Activated CD8-positive, alpha-beta memory T cell treated with anti-CD3 and anti-CD28 coated beads for 1 hour (primary cell): ENCODE measurements at places on chromosomes 3 and 15.

DNA sequence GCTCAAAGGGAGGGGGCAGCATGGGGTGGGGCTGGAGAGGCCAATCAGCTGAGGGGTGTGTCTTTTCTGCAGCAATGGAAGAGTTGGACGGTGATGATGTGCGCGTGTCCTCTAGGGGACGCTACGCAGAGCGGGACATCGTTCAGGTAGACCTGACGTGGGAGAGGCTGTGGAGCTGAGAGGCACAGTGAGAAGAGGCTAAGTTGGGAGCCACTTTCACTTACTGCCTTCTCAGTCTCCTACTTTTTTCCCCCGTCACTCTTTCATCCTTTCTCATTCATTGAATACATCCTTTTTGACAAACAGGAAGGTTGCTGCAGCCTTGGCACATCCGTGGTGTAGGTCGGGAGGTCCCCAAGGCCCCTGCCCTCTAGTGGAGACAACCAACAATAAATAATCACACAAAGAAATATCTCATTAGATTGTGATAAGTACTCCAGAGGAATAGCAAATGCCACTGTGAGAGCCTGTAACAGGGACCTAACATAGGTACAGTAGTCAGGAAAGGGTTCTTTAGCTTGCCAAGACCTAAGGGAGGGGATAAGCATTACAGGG, 4.4 kb upstream of the BRPF1 start:
- peak; percentile 22 for DNase-seq

DNA sequence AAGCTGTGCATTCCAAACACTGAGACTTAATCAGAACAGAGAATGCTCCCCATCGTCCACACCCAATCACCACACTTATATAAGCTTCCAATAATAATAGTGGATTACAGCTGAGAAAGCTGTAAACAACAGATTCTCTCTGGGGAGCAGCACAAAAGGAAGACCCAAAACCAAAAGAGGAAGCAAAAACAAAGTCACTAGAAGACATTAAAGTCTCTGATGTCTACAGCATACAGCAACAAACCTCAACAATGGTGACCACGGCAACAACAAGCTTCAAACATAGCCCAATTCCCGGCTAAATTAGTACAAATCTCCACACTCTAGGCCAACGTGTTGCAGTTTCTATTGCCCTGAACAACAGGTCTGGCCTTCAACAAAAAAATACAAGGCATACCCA, 37.7 kb downstream of the ZDHHC23 start:
- no peak for DNase-seq

DNA sequence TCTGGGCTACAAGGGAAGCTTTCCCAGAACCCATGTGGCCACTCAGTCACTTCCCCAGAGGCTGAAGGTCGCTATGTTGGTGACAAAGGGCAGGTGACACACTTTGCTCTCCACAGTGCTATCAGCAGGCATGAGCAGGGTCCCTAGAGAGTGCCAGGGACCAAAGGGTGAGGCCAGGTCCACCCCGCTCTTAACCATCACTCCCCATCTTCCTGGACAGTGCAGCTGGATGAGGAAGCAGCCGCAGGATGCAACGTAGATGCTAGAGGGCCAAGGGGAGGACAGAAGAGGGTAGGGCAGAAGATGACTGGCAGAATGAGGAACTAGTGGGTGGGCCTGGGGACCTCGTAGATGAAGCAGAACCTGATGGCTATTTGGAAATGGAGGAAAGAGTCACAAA, 13.6 kb upstream of the LTF start:
- no peak for DNase-seq

GRCh38 chr3:188901126-188901525, 270.6 kb upstream of the TPRG1 start:
- DNase-seq, result no peak

- no peak for DNase-seq
Observed at GRCh38 chr15:69843276-69843899, 254.3 kb downstream of the TLE3 start.

DNA sequence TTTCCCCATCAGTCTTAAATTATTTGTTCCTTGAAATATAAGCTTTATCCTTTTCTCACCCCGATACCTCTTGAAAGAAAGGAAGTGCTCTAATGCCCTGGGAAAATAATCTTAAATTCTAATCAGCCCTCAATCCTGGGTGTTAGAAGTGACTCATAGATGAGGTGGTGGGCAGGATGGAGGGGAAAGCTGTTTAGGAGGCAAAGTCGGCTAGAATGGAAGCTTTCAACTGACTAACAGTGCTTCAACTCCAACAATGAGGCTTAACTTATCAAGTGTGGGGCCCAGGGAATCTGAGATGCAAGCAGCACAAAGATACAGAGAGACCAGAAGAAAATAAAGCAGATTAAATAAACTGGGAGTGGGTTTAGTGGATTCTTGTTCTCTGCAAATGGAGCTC, 175.8 kb downstream of the EPHB1 start:
- no peak for DNase-seq

- no peak for DNase-seq
Observed at GRCh38 chr3:61804782-61805181, 243.4 kb downstream of the PTPRG start.

DNA sequence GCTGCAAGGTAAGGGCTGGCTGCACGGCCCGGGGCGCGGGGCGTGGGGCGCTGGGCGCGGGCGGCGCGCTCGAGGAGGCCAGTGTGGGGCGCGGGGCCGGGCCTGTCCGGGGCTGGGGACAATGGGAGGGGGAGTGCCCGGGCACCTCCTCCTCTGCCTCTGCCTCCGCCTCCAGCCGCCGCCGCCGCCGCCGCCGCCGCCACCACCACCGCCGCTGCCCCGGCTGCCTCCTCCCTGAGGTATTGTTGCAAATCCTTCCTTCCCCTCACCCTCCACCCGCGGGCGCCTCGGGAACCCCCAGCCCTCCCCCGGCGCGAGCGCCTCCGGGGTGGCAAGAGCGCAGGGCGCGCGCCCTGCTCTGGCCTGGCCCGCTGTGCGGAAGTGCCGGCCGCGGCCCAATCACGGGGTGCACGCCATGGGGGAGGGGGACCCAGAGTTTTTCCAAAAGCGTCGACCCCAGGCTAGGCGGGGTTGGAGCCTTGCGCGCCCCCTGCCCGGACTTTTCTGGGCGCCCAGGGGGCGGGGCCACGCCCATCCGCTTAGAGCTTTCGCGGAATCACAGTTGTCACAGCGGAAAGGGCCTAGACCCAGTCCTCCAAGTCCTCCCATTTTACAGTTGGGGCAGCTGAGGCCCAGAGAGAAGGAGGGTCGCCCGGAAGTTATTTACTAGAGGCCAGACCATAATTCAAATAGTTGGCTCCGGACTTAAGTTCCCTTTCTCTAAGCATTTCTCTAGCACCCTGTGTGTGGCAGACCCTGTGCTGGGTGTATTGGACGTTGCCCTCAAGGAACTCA, at the start of gene LPP:
LPP (plus strand) TSS at position 144 of the 795 bp plus-strand sequence. CDS start 251,964 bp downstream, outside the sequence.
- peak; percentile 68 for DNase-seq

GRCh38 chr15:80918196-80918783, 71.3 kb downstream of the MESD start:
- DNase-seq, result no peak

DNA sequence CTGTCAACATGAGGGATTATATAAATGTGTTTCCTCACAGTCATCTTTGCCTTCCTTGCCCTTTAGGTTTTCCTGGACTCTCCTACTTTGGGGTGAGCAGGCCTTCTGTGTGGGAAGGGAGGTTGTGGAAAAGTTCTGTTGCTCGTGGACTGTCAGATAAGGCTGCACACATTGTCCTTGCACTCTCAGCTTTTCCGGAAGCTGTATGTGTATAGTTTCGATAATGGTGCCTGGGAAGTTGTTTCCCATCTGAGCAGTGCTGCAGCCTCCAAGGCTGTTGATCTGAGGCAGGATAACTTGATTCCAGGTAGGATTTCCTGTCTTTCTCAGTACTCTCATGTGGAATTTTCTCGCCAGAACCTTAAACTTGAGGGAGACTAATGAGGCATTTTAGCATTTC, 297.8 kb upstream of the AZI2 start:
- DNase-seq, result no peak

GRCh38 chr3:142574665-142575064, 3.9 kb downstream of the ATR start:
- no peak for DNase-seq

GRCh38 chr3:183896610-183897009, 11.9 kb upstream of the PARL start:
- no peak for DNase-seq

GRCh38 chr3:31142139-31142538, 247.7 kb upstream of the GADL1 start:
- no peak for DNase-seq

GRCh38 chr3:15754047-15754446, 43.7 kb downstream of the ANKRD28 start:
- no peak for DNase-seq

GRCh38 chr3:4808637-4809036, 170.6 kb upstream of the BHLHE40 start:
- no peak for DNase-seq

DNA sequence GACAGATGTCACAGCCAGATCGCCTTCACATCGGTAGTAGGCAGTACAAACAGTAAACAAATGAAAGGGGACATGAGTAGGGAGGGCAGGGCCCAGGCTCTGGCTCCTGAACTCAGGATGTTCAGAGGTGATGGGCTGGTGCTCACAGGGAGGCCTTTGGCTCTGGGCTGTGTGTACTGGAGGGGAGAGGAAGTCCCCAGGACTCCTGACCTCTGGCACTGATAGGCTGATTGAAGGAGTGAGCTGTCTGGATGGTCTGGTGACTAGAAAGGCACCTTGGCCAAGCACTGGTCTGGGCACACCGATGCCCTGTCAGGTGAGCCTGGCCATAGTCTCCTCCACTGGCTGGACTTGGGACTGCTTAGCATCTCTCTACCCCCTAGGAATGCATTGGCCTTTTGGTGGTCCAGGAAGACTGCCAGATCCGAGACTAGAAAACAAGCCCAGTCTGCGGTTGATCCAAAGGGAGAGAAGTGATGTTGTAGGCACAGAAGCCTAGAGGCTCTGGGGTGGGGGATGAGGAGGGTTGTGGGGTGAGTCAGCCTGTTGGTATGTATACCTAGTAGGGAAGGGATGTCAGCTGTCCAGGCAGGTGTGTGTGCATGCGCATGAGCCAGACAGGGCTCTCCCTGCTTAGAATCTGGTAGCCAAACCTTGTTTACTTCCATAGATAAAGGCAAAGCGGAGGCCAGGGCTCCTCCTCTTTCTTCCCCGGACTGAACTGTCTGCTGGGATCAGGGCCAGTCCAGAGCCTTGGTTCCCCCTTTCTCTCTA, 1.9 kb downstream of the SPINT1 start:
- DNase-seq, result no peak

DNA sequence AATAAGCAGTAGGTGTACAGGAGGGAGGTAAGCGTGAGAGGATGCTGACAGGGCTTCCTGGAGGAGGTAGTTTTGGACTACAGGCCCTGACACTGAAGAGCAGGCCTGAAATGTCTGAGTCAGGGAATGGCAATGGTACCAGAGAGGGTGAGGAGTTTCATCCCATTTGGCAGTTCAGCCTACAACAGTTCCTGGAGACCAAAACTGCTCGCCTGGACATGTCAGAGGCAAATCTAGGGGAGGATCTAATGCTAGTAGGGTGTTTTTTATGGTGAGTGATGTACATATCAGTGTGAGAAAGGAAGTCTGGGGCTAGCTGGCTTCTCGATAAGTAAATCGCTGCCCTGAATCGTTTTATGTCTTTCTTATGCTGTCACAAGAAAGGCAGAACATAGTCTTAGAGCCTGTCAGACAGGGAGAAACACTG, 13.8 kb upstream of the TNFSF10 start:
- DNase-seq, result no peak

- no peak for DNase-seq
Observed at GRCh38 chr3:99625643-99626416, 12.6 kb upstream of the COL8A1 start.

DNA sequence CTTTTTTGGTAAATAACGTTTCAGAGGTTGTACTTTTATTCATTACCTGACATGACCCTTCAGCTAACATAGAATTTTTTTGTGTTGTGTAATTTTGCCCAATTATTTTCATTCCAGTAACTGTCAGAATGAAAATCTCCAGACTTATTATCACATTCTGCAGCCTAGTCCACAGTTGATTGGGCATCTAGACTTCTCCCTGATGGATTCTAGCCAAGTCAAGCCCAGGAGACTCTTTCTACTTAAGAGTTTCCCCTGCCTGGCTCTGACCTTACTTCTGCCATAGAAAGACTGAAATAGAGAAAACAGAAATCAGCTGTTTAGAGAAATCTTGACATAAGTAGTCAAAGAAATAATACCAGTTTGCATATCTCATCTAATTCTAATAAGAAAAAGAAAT, 82.9 kb upstream of the CDAN1 start:
- DNase-seq, result no peak

GRCh38 chr15:82807920-82808633, 1.4 kb upstream of the WHAMM start:
- no peak for DNase-seq

GRCh38 chr3:28923994-28924393, 356.9 kb upstream of the RBMS3 start:
- DNase-seq, result no peak

- DNase-seq, result no peak
Observed at GRCh38 chr3:38039899-38040261, 872 bp downstream of the DLEC1 start.

DNA sequence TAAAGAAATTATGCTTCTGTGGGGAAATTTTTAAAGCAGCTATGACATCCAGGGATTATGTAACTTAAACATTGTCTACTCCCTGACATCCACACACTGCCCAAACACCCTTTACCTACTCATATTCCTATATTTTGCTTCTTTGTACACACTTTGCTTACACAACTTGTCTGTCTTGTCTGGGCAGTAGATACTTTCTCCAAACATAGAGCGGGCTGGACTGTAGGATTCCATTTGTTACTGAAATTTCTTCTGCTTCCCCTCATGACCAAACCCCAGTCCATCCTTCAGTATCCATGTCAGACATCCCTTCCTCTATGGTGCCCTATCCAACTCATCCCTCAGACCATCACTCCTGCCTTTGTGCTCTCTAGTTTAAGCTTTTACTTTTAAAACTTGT, 19.9 kb downstream of the NCEH1 start:
- DNase-seq, result no peak

GRCh38 chr3:22907161-22907780, 295.9 kb upstream of the UBE2E2 start:
- DNase-seq, result no peak

DNA sequence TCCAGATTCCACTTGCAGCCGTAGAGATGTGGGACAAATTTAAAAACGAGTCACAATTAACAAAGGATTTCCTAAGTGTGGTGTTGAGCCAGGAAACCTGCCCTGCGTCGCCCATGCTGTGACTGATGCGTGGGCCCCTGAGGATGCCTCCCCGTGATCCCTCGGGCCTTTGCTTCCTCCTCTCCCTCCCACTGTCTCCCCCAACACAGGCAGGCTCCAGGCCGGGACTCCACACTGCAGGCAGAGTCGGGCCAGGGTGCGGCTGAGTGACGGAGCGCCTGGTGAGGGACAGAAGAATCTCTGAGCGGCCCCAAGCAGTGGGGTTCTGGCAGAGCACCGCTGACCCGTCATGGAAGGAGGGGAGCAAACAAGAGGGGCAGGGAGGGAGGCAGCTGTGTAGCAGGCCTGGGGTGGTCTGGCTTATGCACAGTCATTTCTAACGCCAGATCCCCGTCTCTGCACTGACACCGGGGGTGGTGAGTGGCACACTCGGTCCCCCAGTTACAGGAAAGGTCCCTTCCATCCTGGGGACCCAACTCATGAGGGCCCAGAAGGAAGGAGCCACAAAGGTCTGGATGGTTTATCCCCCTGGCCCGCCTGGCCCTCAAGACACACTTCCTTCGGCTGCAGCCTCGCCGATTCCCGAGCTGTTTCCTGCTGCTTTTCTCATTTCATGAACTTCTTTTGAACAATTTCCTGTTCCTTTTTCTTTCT, 91.0 kb downstream of the XXYLT1 start:
- no peak for DNase-seq

GRCh38 chr3:157067114-157067513, 92.8 kb downstream of the CCNL1 start:
- no peak for DNase-seq

- no peak for DNase-seq
Observed at GRCh38 chr15:61064651-61065050, 164.5 kb downstream of the RORA start.
